CD8-positive, alpha-beta memory T cell (primary cell): ENCODE measurements at places on chromosomes 4 and X. TPM values are rescaled to one million over a fixed set of nuclear protein-coding genes. Genes with fewer than 3 reads are reported as not detected.
A peak's percentile ranks its signal among the peaks of the same experiment; 100 is the strongest.

GRCh38 chr4:37447886-37448285 is 203.3 kb downstream of the NWD2 start:
- DNase-seq: no peak

DNA sequence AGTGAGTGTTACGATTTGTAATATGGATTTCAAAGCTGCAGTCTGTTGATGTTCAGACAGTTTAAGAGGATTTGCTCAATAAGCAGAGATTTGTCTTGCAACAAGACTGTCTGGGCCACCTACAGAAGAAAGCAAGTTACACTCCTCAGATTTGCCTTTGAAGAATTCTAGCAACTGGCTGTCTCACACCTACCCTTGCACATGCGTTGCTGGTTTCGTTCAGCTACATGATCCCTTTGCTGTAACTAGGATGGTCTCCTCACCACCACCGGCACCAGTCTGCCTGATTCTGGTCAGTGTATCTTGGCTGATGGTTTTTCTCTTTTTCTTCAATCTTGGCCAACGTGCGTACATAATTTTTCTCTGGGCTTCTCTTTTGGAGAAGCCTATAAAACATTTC is 172.7 kb upstream of the LCORL start:
- DNase-seq: no peak

- DNase-seq: no peak
These were observed 93.3 kb downstream of the PHOX2B start for GRCh38 chr4:41655177-41655576.

GRCh38 chrX:94850811-94851210 is 1176.8 kb downstream of the FAM133A start:
- no peak for DNase-seq

DNA sequence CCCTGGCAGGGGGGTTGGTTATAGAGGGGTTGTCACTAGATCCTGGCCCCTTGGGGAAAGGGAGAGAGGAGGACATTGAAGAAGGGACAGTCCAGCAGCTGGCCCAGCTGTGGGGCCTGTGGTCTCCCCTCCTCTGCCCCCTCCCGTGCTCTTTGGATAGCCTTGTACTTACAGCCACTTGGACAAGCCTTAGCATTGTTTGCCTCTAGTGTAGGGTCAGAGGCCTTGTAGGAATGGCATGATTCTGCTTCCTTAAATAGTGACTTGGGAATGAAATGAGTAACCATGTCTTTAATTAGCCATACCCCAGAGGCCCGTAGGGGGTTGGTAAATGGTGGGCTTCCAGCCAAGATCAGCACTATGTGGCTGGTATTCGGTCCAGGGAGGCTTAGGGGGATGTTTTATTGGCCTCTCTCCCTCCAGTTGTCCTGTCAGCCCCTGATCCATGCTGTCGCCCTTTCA is 230.6 kb downstream of the PTTG2 start:
- no peak for DNase-seq

DNA sequence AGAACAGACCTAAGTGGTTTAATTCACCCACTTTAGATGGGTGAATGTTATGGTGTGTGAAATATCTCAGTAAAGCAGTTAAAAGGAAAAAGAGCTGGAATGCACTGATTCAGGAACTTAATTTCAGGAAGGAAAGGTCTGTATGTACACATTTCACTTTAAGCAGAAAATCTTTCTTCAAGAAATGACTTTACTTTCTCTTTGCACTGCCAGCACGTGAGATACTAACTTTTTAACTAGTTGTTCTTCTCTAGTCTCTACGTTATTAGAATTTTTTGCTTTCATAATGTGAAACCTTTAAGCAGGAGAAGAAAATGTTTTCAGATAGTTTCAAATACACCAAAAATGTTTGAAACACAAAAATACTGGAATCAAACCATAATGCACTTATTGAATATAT is 18.8 kb downstream of the C4orf46 start:
- no peak for DNase-seq

DNA sequence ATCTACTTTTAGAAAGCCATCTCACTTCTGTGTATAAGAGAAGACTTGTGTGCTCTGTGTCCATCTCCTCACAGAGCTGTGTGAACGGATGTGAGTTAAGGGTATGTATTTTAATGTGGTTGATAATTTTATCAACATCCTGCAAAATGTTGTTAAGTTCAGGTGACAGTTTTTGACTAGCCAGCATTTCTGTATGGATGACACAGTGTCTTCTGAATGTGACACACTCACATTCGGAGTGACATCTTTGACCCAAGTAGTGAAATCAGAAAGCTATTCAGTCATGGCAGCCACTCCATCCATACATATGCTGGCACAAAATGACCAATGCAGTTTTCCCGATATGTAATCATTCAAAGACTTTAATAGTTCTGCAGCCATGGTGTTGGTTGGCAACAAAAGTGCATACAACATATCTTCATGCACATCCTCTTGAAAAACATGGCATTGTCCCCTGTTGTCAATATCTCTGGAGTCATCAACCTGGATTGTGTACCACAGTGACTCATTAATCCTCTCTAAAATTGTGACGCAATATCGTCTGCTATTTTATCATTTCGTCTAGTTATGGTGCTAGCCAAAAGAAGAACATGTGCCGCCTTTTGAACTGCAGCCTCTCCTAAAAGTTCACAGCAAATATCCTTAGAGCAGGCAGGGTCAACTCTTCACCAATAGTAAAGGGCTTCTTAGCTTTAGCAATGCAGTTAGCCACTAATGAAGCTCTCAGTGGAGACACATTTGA is 6.8 kb upstream of the FGF2 start:
- no peak for DNase-seq

- no peak for DNase-seq
These were observed 126.0 kb upstream of the PAQR3 start for GRCh38 chr4:79065262-79065661.

- no peak for DNase-seq
These were observed 82.2 kb downstream of the SLC9A7 start for GRCh38 chrX:46676399-46677356.

GRCh38 chr4:118351851-118352827 is 664 bp downstream of the PRSS12 start:
- peak; percentile 7 for DNase-seq

GRCh38 chr4:656436-657337 is 17.4 kb downstream of the ATP5ME start:
- DNase-seq: no peak

GRCh38 chrX:133655275-133656265 is 240.3 kb upstream of the GPC4 start:
- DNase-seq: no peak

The CT45A2 gene
- polyA plus RNA-seq: not detected

The CLDN34 gene
- not detected for polyA plus RNA-seq

The BANK1 gene
- polyA plus RNA-seq: 0.74 TPM

The PPP3CA gene
- polyA plus RNA-seq: 6.9 TPM

The MAGED4 gene
- 2.1 TPM for polyA plus RNA-seq

The FRMPD4 gene
- polyA plus RNA-seq: not detected

- DNase-seq: no peak
These were observed 81.2 kb downstream of the SPCS3 start for GRCh38 chr4:176400816-176401461.

- no peak for DNase-seq
These were observed 191.1 kb upstream of the FAT4 start for GRCh38 chr4:125123570-125124109.

DNA sequence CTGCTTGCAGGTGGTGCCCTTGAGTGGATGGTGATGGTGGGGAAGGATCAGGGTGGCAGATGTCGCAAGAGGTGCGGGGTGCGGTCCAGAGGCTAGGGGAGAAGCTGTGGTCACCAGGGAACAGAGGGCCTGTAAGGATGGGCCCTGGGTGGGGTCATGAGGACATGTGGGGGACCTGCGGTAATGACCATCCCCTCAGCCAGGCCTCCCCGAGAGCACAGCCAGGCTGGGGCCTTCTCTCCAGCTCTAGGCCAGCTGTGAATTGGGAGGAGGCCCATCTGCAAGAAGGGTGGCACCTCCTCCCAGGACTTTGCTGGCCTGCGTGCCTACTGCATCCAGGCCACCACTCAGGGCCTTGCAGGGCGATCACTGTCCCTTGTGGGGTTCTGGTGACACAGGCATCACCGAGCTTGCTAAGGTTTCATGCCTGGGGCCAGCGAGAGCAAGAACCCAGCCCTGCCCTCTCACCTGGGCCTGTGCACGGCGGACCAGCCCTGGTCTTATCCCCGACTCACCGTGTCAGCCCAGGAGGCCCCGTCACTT is 34.1 kb upstream of the MXD4 start:
- no peak for DNase-seq

GRCh38 chr4:42638993-42639392 is 17.9 kb downstream of the ATP8A1 start:
- no peak for DNase-seq

DNA sequence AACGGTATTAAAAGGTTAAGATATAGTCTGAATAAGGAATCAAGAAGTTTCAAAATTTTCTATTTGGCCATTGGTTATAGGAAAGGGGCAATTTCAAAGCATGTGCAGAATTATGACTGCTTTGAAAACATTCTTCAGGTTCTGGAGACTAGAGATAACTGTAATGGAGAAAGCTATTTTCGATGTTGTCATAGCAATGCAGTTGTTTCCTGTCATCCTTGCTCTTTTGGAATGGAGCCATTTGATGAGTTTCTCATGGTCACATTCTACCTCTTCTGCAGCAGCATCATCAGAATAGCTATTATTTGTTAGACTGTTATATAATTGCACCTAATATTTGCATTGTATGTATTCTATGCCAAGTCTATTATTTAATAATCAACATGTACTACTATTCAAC is 368.2 kb upstream of the NR3C2 start:
- no peak for DNase-seq

- DNase-seq: no peak
These were observed 727.8 kb downstream of the GRID2 start for GRCh38 chr4:93031431-93032098.

- no peak for DNase-seq
These were observed 207.4 kb downstream of the RBM46 start for GRCh38 chr4:154988511-154988910.

The GCNA gene
- polyA plus RNA-seq: 0.67 TPM

DNA sequence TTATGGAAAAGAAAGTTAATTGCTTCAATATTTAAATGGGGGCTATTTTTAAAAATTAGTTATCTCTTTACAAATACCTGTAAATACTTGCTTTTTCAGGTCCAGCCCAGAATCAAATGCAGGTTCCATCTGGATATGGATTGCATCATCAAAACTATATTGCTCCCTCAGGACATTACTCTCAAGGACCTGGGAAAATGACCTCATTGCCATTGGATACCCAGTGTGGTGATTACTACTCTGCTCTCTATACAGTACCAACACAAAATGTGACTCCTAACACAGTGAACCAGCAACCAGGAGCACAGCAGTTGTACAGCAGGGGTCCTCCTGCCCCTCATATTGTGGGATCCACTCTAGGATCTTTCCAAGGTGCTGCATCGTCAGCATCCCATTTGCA is 29.2 kb downstream of the SEC24B start:
- no peak for DNase-seq

The TCEAL9 gene
- polyA plus RNA-seq: 1.0 TPM

The CENPVL1 gene
- not detected for polyA plus RNA-seq

- no peak for DNase-seq
These were observed 148.2 kb downstream of the COMMD8 start for GRCh38 chr4:47315346-47315745.

The SMIM10L2A gene
- polyA plus RNA-seq: 0.10 TPM

DNA sequence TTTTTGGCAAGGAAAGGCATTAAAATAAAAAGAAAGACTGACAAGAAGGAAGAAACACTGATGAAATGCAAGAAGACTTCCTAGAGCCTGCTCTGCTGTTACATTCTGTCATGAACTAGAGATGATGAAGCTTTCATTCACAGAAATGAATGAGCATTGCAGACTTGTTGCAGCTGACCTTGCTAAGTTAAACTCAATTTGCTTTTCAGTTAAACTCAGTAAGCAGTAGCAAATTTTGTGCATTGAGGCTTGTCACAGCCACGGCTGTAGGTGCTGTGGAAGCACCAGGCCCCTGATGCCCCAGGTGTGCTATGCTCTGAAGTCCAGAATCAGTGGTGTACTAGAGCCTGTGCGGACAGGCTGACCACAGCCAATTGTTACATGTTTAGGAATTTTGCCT is 39.6 kb upstream of the LSM6 start:
- no peak for DNase-seq

GRCh38 chr4:142169216-142169615 is 532.8 kb downstream of the IL15 start:
- DNase-seq: no peak

DNA sequence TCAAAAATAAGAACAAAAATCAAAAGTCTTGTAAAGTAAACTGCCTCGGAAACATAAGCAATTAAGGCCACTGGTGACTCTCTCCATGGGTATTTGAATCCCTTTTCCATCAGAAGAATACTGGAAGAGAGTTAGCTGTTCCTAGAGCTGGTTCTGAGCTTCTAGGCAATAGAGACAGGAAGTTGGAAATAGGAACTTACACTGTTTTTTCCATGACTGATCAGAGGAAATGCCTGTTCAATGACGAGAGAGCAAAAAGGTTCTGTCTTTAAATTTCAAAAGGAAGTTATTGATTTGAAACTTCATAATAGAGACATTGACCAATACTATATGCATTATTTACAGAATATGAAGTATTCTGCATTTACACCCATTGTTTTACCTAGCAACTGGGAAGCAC is 503.5 kb upstream of the ARX start:
- DNase-seq: no peak

The PABPC4L gene
- not detected for polyA plus RNA-seq

GRCh38 chr4:46946919-46947536 is 38.0 kb upstream of the COX7B2 start:
- DNase-seq: no peak

GRCh38 chrX:47831788-47832187 is 4.9 kb upstream of the ZNF81 start:
- peak; percentile 23 for DNase-seq

GRCh38 chr4:8437281-8437680 is 3.2 kb downstream of the ACOX3 start:
- no peak for DNase-seq

- DNase-seq: no peak
These were observed 212.9 kb upstream of the SMIM31 start for GRCh38 chr4:164540987-164541386.

GRCh38 chr4:110854021-110854678 is 231.3 kb upstream of the PITX2 start:
- DNase-seq: no peak

- DNase-seq: no peak
These were observed 8.0 kb downstream of the SLC9B1 start for GRCh38 chr4:103011378-103012025.

The ENPEP gene
- polyA plus RNA-seq: not detected

DNA sequence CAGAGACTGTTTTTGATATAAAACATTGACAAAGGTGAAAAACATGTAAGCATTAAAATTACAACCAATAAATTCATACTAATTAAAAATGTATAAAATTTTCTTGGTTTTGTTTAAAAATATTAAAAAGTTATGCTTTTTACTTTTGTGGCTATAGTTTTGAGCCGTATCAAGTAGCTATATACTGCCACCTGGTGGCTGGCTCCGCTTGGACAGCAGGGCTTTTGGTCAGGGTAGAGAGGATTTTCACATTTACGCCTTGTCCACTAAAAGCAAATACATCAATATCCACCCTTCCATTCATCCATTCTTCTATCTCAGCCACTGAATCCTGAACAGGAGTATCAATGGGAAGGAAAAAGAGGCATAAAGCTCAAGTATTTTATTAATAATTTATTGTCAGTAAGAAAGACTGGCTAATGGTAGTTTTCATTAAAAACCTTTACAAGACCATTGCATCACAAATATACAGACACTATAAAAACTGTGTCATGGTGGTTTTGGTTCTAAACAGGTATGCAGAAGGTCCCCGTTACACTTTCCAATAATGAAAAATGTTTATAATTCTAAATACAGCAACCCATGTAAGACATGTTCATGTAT is 32.1 kb upstream of the MTNR1A start:
- DNase-seq: peak; percentile 27
